ENCODE measurements at places on chromosomes 5 and 9.

DNA sequence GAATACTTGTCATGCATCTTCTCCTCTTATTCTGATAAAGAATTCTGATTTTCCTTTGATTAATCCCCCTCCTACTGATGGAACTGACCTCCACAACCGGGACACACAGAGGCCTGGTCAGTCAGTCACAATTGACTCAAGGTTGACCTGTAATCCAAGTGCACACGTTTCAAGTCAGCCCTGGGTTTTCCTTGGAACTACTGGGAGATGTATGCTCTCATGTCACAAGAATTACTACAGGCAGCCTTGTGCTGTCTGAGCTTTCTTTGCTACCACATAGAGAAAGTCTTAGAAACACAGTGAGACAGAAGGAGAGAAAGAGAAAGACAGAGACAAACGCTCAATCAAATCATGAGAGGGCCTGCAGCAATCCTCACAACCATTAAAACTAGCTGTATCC is 345.8 kb downstream of the PDE4D start:
- DNase-seq = no peak

DNA sequence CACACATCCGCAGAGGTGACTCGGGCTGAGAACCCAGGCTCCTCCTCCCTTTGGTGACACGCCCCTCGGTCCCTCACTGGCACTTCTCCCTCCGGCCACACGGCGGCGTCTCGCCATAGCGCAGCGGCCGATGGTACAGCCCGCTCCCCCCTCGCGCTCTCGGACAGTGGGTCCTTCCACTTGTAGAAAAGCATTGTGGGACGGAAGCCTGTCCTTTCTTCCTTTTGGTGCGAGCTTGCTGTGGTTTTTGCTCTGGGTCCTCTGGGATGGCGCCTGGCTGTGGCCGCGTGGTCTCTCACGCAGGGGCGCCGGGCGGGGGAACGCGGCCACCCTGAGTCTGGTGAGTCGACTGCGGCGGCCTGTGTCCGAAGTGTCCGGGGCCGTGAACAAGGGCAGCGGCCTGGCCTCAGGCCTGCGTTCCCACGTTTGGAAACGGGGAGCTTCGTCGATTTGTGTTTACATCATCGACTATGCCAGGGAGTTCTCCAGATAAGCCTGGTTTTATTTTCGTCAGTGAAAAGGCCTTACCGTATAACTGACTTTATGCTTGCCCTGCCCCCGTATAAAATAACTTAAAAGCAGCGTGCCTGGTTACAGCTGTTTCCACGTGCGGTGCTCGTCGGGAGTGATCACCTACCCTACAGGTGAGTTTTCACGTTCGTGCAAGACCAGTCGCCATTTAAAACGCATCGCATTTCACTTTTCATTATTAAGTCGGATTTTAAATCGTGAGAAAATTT is 258.3 kb downstream of the EPB41L4A start:
- peak; percentile 85 for DNase-seq

DNA sequence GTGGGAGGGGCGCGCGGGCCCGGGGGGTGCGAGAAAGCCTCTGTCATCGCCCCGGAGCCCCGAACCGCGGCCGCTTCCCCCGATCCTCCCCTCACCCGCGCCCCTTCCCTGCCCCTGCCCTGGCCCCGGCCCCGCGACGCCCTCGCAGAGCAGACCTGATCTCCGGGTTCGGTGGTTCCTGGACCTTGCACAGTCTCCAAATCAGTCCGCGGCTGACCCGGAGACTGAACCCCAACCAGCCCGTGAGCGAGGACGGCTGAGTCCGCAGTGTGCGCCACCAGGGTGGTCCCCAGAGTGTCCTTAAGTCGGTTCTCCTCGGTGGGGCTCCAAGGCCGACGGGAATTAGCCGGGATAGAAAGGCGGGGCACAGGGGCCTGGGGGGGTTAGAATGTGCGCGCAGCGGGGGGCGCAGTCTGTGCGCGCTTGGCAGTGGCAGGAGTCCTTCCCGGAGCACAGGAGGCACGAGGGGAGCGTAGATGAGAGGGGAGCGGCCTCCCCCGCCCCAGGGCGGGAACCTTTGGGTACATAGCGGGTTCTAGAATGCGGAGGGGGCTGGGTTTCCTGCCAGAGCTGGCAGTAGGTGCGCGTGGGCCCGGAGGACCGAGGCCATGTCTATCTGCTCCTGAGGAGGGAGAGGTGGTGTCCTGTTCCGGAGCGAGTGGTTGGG is 779 bp downstream of the PKN3 start:
- no peak for DNase-seq

- no peak for DNase-seq
These were observed 137.9 kb downstream of the NTRK2 start for GRCh38 chr9:84807431-84807830.

DNA sequence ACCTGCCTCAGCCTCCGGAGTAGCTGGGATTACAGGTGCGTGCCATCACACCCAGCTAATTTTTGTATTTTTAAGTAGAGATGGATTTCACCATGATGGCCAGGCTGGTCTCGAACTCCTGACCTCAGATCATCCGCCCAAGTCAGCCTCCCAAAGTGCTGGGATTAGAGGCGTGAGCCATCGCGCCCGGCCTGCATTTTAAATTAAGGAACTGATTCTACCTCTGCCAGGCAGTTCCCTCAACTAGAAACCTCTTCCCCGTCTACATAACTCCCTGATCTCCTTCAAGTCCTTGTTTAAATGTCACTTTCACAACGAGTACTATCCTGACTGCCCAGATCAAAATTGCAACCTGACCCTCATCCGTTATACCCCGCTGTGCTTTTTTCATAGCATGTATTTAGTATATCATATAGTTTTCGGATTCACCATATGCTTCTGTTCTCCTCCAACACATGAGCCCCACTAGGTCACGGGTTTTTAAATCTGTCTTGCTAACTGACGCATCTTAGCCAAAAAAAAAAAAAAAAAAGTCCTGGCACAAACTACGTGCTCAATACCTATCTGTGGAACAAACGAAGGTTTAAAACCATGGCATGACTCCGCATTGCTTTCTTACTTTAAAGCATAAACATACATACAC is 858 bp upstream of the SOWAHA start:
- DNase-seq = no peak

DNA sequence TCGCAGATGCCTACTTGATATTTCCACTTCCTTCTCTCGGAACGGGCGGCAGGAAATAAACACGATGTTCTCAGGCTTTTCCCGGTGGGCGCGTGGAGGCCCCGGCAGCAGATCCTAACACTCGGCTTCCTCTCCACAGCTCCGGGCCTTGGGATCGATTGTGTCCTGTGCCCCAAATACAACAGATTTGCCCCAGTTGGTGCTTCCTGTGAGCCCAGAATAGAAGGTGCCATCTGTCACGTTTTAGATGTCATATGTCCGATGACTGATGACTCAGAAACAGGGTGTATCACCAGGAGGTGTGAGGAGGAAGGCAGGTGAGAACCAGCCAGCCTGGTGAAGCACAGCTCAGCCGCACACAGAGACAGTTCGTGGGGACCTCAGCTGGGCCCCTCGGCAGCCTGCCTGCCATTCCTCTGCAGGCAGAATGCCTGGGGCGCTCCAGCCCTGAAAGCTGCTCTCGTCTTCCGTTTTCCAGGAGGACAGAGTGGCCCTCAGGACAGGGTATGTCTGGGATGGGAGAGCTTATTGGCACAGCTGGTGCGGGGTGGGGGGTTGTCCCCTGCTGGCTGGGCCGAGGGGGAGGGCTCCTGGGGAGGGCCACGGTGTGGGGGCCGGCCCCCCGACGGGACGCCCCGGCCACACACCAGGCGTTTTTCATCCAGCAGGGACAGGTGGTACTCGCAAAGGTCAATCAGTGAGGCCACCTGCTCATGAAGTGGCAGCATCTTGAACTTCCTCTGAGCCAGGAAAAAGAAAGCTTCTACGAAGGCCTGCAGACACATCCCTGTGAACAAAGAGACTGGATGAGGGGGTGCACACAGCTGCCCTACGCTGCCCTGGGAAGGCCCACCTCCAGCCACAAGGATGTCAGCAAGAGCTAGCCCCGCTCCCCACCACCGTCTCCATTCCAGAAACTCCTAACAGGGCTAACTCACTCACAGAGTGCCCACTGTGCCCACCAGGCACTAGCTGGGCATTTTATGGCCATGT is 171.0 kb downstream of the DAB2IP start:
- no peak for DNase-seq

- DNase-seq = no peak
These were observed 1.7 kb downstream of the SLIT3 start for GRCh38 chr5:169299191-169299662.

DNA sequence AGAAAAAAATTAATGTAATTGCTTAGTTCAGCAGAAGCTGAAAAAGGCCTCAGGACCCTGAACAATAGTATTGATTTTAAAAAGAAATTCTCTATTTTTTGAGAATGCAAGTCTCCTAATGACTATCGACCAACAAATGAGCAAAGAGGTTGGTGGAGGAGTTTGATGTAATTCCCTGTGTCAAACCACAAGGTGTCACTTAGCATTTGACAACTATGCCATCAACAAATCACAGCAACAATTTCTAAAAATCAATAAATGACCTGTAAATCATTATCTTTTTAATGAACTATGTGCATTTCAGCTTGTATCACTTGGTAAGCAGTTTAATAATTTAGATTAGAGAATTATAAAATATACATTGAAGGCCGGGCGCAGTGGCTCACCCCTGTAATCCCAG is 133.7 kb downstream of the PRELID2 start:
- no peak for DNase-seq

DNA sequence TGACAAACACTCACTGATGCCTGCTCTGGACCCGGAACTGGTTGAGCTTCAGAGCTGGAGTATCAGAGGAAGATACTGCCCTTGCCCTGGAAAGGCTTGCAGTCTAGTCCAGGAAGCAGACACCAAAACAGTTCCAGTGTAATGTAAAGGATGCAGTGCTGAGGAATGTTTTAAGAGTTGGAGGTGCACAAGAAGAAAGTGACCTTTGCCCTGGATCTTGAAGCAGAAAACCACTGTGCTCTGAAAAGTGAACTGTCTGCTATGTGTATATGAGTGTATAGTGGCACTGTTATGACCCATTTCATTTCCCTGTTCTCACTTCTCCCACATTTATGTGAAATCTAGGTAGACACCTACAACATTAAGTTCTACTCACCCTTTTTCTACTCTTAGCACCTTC is 2.1 kb downstream of the ZNF346 start:
- DNase-seq = no peak

DNA sequence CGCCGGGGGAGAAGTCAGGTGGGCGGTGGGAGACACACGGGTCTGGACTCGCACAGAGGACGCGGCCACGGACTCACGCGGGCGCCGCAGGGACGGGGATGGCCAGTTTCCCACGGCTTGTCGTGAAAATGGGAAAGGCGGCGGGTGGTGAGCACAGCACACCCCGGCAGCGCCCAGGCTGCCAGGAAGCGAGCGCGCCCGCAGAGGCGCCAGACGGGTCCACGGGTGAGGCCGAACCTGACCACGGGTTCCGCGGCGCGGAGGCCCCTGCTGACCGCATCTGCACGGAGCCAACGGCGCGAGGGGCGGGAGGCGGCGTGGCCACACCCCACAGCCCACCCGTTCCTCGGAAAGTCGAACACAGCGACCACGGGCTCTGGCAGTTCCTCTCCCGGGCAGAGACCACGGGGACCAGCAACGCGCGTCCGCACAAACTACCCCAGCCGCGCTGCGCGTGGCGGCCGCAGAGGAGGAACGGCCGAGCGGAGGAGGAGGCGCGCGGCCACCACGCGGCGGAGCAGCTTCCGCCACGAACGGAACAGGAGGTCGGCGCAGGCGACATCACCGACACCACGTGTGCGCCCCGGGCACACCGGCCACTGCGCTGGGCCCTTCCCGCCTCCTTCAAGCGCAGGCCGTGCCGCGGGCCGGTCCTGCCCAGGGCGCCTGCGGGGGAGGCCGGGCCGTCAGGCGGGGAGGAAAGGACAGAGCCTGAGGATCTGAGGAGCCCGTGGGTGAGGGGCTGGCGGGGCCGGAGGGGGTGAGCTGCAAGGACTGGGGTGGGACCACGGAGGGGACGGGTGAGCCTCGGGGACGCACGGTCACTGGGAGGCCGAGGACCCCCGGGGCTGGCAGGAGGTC is 5.6 kb downstream of the EXD3 start:
- no peak for DNase-seq

- no peak for DNase-seq
These were observed 147.9 kb downstream of the PLPPR1 start for GRCh38 chr9:101176384-101176783.

GRCh38 chr5:177426566-177427210 is at the start of gene GRK6:
Gene GRK6 (plus strand): TSS chr5:177426676. CDS start chr5:177426846, 170 bp downstream.
- DNase-seq = peak; percentile 49

GRCh38 chr9:135718616-135719015 is 16.6 kb downstream of the KCNT1 start:
- no peak for DNase-seq

- DNase-seq = no peak
These were observed 110.8 kb upstream of the FSTL4 start for GRCh38 chr5:133723126-133723525.

DNA sequence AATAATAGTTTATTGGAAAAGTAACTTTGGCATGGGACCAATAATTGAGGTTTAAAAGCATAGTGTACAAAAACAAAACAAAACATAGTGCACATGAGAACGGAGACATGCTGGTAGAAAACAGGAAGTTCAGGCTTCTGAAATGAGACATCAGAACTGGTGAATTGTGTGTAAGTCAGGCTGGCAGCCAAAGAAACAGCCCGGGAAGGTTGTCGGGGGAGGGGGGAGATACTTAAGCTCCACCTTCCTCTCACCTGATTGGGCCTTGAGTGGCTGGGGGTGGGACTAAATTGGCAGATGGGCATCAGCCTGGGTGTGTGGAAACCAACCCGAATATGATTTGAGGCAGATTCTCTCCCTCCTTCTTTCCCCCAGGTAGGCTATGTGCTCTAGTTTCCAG is 256.3 kb downstream of the SMARCA2 start:
- DNase-seq = no peak

DNA sequence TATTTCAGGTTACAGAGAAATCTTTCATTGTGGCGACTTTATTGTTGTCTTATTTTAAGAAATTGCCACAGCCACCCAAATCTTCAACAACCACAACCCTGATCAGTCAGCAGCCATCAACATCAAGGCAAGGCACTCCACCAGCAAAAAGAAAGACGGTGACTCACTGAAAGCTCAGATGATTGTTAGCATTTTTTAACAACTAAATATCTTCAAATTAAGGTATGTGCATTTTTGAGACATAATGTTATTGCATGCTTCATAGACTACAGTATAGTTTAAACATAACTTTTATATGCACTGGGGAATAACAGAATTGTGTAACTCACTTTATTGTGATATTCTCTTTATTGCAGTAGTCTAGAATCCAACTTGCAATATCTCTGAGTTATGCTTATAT is 263.4 kb downstream of the TMEM232 start:
- DNase-seq = no peak

DNA sequence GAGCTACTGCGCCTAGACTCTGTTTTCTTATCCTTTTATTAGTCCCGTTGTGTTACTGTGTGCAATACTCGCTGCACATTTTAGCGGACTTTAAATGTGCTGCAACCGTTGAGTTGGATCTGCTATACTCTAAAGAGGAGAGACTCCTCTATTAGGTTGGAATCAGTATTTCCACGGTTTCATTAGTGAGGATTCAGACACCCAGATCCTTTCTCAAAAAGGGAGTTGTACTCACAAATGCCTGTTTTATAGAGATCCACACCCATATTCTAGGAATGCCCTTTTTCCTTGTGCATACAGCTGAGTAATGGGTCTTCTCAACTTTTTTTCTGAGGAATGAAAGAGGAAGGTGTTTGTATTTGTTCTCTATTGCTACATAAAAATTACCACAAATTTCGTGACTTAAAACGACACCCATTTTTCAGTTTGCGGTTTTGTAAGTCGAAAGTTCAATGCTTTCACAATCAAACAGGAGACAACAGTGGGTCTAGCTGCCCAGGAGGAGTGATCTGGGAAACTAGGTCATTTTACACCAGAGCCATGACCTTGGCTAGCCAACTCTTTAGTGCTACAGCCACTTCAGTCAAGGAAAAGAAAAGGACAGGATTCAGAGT is 52.8 kb upstream of the SLC44A1 start:
- no peak for DNase-seq

GRCh38 chr5:41637424-41637823 is 127.0 kb upstream of the PLCXD3 start:
- DNase-seq = no peak

Data from effector CD8-positive, alpha-beta T cell (primary cell).